Stimulated activated CD8-positive, alpha-beta memory T cell treated with anti-CD3 and anti-CD28 coated beads, Interleukin-4, amount 100 ng/mL, for 1 hour (primary cell): ENCODE measurements at places on chromosomes 11 and 22.

GRCh38 chr22:31173386-31174145, 13.6 kb downstream of the RNF185 start:
- no peak for DNase-seq

DNA sequence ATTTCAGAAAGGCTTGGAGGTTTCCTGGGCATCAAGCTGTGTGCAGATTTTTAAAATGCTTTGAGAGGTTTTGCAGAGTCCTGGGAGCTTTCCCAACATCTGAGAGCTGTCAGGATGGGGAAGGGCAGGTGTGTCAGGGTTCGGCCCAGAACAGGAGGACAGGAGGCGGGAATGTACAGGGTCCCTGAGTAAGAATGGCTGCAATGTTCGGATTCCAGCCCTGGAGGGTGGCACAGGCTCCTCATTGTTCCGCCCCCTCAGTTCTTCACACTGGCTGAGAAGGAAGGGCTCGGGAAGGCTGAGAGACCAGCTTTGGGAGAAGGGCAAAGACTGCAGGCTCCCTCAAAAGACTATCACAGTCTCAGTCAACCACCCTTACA, 5.1 kb upstream of the SEPTIN3 start:
- DNase-seq = no peak

DNA sequence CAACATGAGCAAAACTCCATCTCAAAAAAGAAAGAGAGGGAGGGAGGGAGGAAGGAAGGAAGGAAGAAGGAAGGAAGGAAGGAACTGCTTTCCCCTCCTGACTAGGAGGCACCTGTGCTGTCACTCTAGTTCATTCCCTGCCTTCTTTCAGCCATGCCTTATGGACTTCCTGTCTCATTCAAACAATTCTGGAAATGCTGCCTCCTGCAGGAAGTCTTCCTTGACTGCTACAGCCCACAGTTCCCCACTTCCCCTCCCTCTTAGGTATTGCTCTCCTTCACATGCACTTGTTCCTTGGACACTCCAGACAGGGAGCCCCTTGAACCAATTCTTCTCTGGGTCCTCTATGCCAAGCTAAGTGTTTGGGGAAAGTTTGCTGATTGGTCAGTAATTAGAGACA, 31.6 kb upstream of the WNT11 start:
- DNase-seq = no peak

DNA sequence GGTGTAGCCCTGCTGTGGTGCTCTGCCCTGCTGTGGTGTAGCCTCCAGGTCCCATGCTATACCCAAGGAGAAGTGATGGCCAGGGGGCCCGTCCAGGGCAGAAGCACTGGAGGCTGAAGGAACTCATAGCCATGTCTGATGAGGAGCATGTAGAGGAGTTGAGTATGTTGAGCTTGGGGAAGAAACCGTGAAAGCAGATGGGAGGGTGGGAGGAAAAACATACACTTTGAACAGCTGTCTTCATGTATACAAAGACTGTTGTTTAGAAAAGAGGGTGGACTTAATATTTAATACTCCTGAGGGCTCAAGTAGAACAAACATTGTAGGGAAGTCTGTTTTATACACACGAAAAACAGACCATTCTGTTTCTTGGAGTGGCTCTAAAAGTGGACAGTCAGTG, 26.6 kb upstream of the TTC12 start:
- no peak for DNase-seq

- DNase-seq = no peak
Measured at GRCh38 chr11:61131186-61131585, 28.9 kb downstream of the CD5 start.

- no peak for DNase-seq
Measured at GRCh38 chr22:38949889-38950405, 7.5 kb upstream of the APOBEC3A start.

DNA sequence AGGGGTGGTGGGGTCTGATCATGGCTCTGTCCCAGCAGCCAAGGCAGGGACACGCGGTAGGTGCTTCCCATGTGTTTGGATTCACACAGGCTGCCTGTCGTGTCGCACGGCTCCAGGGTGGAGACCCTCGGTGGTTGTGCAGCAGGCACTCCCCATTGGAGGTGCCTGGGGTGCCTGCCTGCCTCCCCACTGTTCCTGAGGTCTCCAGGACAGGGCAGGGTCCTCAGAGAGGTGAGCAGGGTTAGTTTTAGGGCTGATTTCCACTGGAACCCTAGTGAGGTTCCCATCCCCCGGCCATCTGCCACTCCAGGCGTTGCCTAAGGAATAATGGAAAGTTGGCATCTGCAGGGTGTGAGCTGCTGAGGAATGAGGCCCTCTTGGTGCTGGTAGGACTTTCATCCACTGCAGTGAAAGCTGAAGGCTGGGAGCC, 32.3 kb downstream of the OSBPL5 start:
- DNase-seq = no peak

DNA sequence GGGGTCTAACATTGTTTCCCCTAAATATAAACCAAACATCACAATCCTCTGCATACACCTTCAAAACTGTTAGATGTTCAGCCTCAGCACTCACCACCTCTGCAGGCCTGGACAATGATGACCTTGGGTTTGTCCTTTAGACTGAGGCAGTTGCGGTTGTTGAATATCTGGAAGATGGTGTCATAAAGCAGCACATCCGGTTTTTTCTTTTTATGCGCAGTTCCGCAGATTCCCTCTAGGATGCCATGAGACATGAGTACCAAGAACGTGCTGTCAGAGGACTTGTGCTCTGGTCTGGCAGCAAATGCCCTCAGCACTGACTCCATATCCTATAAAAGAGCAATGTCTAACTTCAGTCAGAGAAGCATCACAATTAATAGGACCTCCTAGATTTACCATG, 22.8 kb downstream of the CASP5 start:
- no peak for DNase-seq

DNA sequence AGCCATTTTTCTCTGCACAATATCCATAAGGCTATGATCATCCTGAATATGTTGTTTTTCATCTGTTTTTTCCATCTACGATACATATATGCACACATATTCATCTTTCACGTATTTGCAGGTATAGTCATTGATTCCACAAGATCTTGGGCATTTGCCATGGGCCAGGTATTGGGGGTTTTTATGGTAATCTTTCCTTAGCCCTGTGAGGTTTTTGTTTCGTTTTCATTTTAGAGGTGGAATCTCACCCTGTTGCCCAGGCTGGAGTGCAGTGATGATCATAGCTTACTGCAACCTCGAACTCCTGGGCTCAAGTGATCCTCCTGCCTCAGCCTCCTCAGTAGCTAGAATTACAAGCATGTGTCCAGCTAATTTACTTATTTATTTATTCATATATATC, 20.0 kb downstream of the CD6 start:
- DNase-seq = no peak

GRCh38 chr22:23383491-23384361, 196.4 kb downstream of the IGLL1 start:
- no peak for DNase-seq

DNA sequence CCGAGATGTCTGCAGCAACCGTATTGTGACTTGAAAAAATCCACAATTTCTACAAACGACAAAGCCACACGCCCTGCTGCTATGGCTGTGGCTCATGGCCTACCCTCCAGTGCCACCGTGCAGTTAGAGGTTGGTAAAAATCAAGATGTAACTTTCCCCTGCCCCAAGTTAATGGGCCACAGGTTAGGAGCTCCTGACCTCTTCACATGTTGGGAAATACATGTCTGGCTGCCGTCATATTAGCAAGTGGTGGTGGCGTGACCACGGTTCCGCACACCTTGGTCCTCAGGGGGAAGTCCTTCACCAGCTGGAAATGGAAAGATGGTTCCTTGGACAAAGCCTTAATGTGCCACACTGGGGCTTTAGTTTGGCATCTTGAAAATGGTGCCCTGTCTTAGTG, 27.4 kb upstream of the CCND1 start:
- no peak for DNase-seq

DNA sequence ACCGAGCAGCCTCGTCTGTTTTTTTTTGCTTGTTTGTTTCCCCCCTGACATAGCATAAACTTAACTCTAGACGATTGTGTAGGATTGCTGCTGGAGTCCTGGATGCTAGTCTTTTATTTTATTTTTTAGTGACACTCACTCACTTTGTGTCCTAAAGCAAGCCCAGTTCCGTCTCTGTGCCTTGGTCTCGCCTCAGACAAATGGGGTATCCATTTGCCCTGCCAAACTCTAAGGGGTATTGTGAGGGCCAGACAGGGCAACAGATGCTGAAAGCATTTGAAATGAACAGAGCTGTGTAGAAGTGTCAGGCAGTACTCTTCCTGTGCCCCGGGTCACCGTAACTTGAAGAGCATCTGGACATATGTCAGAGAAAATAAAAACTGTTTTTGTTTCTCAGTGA, 34.8 kb upstream of the DKK3 start:
- no peak for DNase-seq

- DNase-seq = no peak
Measured at GRCh38 chr22:26395926-26396325, 33.1 kb upstream of the ASPHD2 start.

- no peak for DNase-seq
Measured at GRCh38 chr22:39267974-39268373, 23.2 kb upstream of the PDGFB start.
